ENCODE measurements at places on chromosomes 3 and 15.

DNA sequence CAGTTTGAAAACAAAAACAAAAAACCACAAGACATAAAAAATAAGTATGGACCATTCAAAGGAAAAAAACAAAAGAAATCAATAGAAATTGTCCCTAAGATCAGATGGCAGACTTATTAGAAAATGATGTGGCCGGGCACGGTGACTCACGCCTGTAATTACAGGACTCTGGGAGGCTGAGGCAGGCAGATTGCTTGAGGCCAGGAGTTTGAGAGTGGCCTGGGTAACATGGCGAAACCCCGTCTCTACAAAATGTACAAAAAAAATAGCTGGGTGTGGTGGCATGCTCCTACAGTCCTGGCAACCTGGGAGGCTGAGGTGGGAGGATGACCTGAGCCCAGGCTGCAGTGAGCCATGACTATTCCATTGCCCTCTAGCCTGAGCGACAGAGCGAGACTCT is 16.6 kb downstream of the SPCS1 start:
- DNase-seq, result no peak

GRCh38 chr3:27943106-27943505 is 221.0 kb upstream of the EOMES start:
- DNase-seq, result peak; percentile 15

GRCh38 chr3:32309654-32310242 is 71.3 kb downstream of the CMTM8 start:
- DNase-seq, result no peak

GRCh38 chr3:122679882-122680474 is 661 bp upstream of the PARP14 start:
- DNase-seq, result no peak

- no peak for DNase-seq
Observed at GRCh38 chr3:81434161-81434560, 327.3 kb downstream of the GBE1 start.

- no peak for DNase-seq
Observed at GRCh38 chr3:187193181-187193580, 4.1 kb upstream of the RTP1 start.

- DNase-seq, result no peak
Observed at GRCh38 chr3:4077950-4078349, 225.2 kb upstream of the SETMAR start.

DNA sequence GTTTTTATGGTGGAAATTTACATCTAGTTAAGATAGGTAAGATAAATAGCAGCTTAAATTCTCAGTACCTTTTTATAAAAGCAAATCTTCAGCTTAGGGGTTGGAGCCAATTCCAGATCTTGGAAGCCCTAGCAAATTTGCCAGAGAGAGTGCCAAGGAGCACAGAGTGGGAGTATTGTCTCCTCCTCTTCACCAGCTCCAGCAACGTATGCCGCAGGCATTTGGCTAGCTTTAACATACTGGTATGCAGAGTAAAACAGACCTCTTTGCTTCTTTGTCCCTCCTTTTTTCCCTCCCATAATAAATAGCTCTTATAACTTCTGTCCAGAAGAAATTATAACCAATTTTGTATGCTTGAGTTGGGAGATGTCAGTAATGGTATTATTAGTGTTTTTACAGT is 140.4 kb downstream of the DIPK2A start:
- no peak for DNase-seq

DNA sequence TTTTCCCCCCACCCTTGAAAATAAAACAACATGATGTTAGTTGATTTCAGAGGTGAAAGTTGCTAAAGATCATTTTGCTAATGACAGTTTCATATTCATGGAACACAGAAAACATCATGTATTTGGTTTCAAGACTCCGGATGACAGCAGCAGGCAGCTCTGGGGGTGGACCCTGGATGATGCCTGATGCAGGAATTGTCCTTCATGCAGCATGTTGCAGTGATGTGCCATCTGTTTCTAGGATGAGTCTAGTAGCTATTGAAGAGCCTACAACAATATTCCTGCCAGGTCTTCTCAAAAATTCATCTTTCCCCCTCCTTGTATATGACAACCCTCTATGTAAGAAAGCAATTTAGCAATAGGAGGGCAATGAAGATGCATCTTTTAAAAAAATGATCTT is 108.3 kb downstream of the SV2B start:
- DNase-seq, result no peak

DNA sequence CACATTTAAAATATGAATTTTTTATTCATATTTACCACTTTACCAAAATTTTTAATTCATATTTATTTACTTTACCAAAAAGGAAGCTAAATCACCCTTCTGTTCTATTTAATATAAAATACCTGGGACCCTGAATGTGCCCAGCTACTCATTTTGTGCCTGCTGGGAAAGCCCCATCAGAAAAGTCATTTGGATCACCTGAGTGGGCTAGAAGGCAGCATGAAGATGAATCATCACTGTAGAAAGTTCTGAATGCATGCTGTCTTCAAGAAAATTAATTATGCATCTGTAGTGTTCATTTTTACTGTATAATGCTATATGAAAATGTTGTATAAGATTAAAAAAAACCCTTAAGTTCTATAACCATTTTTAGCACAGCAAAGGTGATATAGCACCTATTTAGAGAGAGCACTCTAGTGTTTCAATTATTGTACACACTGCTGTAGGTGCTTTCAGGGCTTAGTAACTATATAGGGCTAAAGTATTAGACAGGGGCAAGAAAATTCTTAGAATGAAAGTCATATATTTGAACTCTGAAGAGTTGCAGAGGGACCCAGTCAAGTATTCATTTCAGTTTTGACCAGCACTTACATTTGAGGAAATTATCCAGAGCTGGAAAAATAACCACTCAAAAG is 175.1 kb downstream of the NFKBIZ start:
- DNase-seq, result no peak

GRCh38 chr3:25294169-25294805 is 133.8 kb upstream of the RARB start:
- DNase-seq, result no peak

DNA sequence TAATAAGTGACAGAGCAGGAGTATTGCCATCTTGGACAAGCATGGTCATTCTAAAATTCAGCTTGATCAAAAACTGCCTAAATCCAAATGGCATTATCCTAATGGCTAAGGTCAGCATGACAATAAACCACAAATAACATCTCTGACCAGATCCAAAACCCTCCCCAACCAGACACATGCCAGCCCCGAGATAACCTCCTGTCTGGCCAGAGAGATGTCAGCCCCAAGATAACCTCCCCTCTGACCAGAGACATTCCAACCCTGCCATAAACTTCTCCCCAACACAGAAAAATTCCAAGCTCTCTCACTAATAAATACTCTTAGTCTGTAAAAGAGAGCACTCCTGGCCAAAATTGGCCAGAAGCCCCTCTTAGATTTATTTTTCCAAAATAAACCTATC is 470.5 kb upstream of the UBE2E2 start:
- no peak for DNase-seq

- DNase-seq, result no peak
Observed at GRCh38 chr15:39942101-39942752, 8.3 kb downstream of the EIF2AK4 start.

DNA sequence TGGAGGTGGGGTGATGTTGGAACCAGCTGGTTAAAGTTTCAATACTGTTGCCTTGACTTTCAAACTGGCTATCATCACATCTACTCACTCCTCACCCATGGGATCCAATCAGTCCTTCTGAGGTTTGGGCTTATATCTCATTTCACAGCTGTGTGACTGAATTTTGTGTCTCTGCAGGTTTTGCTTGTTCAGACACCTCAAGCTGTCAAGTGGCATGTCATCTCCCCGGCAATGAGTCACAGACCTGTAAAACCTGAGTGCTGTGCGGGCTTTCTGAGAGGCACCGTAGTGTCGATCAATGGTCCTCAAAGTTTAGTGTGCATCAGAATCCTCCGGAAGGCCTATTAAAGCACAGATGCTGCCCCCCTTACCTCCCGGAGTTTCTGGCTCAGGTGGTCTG is 86.4 kb upstream of the RORA start:
- no peak for DNase-seq

DNA sequence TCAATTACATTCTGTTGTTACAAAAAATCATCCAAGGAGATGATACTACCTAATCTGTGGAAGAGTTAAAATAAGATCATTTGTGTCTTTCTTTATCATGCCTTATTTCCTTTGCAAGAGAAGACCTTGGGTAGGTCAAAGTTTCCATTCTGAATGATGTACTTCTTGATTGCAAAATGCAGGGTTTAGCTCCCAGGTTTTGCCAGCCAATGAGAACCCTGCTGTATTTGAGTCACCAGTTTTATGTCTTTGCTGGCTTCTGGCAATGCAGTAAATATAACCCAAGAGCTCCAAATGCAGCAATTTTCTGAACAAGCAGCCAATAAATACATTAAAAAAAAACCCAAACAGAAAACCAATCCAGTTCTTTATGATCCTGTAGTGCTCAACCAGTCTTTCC is 204.9 kb downstream of the CADPS start:
- DNase-seq, result no peak

DNA sequence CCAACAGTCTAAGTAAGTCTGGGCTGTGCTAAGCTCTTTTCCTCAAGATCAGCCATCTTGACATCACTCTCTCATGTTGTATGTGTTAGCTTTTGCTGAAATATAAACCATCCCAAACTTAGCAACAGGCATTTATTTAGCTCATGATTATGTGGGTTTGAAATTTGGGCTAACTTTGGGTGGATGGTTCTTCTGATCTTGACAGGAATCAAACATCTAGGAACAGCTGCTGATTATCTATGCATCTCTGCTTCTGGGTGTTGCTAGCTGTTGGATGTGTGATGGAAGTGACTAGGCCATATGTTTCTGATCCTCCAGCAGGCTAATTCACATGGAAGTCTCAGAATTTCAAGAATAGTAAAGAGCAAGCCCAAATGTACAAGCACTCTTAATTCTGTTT is 615.2 kb upstream of the TGFBR2 start:
- no peak for DNase-seq

DNA sequence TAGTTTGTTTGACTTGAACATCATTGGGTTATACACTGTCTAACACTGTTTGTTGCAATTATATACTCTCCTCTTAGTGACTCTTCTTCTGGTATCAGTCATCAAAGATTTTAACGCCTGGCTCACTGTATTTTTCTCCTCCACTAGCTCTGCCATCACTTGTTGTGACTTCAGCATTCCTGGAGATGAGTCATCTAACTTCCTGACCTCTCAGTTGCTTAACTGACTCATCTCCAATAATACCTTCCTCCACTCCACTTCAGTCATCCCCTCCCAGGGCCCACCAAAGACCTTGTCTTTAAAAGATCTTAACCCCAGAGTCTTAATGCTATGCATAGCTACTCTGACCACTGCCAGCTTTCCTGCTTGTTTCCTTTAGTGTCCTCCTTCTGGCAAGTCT is 28.6 kb upstream of the CLSTN2 start:
- no peak for DNase-seq

All from CD4-positive, alpha-beta T cell treated with Interleukin-12 subunit alpha and Interleukin-12 subunit beta, for 1 hour (primary cell).